ENCODE measurements at places on chromosomes 2 and 18. TPM values are rescaled to one million over a fixed set of nuclear protein-coding genes. Genes with fewer than 3 reads are reported as not detected.
A peak's percentile ranks its signal among the peaks of the same experiment; 100 is the strongest.

DNA sequence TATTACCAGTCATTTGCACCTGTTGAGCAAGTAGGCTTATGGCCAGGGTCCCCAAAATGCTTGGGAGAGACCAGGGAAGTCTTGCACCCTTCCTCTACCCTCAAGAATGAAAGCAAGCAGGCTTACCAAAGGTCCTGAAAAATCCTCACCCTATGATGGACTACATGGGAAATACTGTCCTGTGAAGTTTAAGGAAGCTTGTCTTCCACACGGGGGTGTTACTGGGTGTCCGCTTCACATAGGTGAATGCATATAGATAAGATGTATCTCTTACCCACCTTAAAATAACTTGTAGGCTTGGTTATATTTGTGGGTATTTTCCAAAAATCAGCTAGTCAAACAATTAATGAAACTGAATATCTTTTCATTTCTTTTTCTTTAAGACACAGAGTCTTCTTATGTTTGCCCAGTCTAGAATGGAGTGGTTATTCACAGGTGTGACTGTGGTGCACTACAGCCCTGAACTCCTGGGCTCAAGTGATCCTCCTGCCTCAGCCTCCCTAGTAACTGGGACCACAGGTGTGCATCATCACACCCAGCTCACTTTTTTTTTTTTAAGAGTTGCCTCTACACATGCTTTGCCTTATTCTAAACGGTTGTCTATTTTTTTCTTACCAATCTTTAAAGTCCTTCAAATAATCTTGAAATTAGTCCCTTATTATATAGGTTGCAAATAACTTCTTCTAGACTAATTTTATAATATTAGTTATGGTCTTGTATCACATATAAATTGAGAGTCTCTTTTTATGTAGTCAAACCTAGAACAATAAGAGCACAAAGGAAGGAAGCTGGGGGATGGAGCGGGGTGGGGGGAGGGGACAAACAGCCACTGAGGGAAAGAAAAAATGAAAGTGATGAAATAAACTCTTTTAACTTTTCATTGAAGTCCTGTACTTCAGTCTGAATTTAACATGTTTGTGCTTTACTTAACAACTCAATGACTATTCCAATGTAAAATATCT is 49.0 kb downstream of the CERKL start:
- peak; percentile 2 for DNase-seq

GRCh38 chr18:12694032-12694431 is 8.5 kb downstream of the CEP76 start:
- no peak for DNase-seq

GRCh38 chr18:676736-677135 is 19.3 kb downstream of the TYMS start:
- no peak for DNase-seq

DNA sequence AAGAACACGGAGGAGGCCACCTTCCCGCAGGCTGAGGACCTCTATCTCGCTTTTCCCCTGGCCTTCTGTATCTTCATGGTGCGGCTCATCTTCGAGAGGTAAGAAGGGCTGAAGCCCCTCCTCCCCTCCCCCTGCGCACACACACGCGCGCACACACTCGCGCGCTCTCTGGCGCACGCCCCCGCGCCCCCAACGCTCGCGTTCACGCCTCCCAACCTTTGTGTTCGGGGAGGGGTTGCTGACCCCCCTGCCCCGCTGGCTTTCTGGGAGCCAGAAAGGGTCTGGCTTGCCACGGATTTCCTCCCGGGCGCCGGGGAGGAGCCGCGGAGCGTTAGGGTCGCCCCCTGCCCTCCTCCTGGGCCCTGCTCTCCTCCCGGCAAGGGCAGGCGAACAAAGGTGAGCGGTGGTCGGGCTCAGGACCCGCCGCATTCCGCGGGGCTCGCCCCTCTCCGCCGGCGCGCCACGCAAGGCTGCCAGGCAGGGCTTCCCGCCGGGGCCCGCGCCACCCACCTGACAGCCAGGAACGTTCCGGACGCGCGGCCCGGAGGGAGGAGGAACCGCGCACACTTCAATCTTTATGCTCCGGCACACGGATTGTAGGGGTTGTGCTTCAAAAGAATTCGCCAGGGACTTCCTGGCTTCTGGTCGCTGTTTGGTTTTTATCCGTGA is 583 bp downstream of the CERS6 start:
- DNase-seq: peak; percentile 30

CKAP2L gene
- total RNA-seq: 7.7 TPM

- no peak for DNase-seq
Measured at GRCh38 chr2:177556153-177556552, 163.6 kb downstream of the AGPS start.

GRCh38 chr2:202377207-202377761 is 1.2 kb downstream of the BMPR2 start:
- DNase-seq: peak; percentile 2

ATP8B1 gene
- total RNA-seq: 0.90 TPM

ZFAND2B gene
- 16.2 TPM for total RNA-seq

CFAP221 gene
- not detected for total RNA-seq

DNA sequence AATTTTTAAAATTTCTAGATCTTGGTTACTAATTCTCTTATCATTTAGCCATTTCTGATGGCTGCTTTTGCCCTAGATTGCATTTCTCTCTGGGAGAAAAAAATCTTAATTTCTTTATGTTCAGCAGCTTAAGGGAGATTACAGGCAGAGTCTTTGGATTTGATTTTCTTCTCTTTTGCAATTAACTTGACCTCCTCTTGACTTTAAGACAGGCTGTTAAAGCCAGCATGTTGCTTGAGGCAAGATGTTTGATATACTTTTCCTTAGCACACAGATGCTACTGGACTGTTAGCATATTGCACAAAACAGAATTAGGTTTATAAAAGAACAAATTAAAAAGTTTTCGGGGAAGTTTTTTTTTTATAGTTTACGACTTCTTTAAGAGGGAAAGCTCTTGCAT is 50.0 kb downstream of the XRCC5 start:
- no peak for DNase-seq

DNA sequence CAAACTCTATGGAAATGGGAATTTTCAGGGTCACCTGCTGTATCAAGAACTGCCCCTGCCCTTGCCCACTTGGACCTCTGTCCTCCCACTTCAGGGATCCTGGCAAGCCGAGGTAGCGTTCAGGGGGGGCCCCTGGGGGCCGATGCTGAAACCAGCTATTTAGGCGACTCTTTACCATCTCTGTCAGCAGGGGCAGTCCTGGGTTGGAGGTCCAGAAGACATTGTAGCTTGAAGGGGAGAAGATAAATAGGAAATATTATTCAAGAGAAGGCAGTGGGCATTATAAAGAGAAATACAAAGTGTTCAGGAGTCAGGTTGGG is 2.4 kb downstream of the MOGS start:
- DNase-seq: no peak

GRCh38 chr2:202071107-202071506 is 1.9 kb upstream of the KIAA2012 start:
- no peak for DNase-seq

GRCh38 chr2:232781765-232782164 is 5.4 kb upstream of the KCNJ13 start:
- no peak for DNase-seq

DNA sequence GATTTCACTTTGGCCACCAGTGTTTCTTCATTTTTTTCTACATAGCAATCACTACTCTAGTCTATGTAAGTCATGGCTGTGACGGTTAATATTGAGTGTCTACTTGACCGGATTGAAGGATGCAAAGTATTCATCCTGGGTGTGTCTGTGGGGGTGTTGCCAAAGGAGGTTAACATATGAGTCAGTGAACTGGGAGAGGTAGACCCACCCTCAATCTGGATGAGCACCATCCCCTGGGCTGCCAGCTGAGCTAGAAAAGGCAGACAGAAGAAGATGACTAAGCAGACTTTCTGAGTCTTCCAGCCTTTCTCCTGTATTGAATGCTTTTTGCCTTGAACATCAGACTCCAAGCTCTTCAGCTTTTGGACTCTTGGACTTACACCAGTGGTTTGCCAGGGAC is 265.0 kb upstream of the SLC8A1 start:
- DNase-seq: no peak

DNA sequence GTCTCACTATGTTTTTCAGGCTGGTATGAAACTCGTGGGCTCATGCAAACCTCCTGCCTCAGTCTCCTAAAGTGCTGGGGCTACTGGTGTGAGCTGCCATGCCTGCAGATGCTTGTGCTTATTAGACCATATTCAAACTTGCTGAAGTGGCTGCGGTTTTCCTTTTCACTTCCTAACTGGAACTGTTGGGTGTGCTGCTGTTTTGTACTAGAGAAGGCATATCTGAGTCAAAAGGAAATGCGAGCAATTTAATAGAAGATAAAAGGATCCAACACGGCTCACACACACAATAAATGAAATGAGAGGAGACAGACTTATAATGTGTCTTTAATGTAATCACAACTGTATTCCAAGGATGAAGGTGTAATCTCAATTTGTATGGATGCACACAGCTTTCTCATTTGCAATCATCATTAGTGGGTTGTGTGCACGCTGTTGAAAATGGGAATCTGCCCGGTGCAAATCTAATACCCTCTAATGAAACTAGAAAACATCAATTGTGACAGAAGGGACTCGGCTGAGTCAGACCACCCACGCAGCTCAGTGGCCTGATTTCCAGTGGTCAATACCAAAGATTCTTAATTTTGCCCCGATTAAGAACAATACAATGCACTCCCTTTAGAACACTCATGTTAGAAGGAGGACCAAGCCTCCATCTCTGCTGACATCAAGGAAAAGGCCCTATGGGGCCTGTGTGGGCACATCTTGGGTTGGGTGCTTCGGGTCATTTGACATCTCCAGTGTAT is 532.7 kb downstream of the TDRD15 start:
- no peak for DNase-seq

AMER3 gene
- total RNA-seq: not detected

DNA sequence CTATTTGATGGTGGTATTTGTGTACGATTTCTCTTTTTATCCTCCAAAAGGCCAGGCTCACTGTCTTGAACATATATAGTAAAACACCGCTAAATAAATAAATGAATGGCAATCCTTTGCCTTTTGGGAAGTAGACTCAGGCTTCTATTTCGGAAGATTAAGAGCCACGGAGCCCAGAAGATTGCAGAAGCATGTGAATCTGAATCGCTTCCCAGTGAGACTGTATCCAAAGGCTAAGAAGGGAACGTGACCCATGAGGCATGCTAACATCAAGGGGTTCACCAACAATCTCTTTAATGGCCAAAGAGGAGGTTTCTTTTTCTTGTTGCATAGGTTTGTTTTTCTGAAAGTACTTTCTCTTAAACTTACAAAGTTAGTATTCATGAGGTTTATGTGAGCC is 70.0 kb upstream of the DNMT3A start:
- DNase-seq: no peak

- no peak for DNase-seq
Measured at GRCh38 chr18:35519148-35519899, 21.6 kb upstream of the INO80C start.

- no peak for DNase-seq
Measured at GRCh38 chr2:149063177-149063576, 24.7 kb downstream of the LYPD6B start.

Measured in SK-MEL-5 (cell line).